ENCODE measurements at places on chromosomes 7 and 10.

- DNase-seq = no peak
Observed at GRCh38 chr7:70384024-70384423, 747.9 kb upstream of the GALNT17 start.

DNA sequence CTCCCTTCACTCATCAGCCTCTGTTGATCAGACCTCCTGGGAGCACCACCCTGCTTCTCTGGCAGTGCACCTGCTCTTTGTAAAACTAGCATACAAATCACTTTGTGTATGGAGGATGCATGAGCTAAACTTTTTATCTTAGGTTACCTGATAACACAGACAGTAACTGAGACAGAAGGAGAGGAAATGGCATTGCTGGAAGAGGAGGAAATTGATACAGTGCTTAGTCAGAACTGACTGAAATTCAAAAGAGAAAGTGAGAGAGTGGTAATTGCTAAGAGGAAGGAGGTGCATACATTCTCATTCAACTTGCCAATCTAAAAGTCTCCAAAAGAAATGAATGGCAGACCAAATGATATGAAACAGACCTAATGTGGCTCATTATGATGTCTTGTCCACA lies 1120.7 kb downstream of the GATA3 start:
- DNase-seq = no peak

DNA sequence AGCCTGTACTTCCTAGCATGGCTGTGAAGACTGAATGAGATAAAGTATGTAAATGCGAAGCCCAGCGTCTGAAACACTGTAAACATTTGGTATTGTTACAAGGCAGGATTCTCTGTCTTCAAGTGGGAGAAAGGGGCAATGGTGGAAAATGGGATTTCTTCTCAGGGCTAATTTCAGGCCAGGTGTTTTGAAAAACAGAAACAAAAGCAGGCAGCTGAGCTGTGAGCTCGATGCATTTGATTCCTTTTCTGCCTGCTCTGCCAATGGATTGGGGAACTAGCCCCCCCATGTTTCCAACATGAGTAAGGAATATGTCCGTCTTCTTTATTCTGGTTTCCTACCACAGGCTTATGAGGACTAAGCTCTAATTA lies 732.1 kb upstream of the AUTS2 start:
- DNase-seq = no peak

- no peak for DNase-seq
Observed at GRCh38 chr10:83585686-83586085, 553.6 kb upstream of the GHITM start.

GRCh38 chr7:91264046-91264923 lies at the start of gene FZD1:
Gene FZD1, plus strand, starts transcription at chr7:91264433. Its CDS starts 448 bp downstream, at chr7:91264881.
- no peak for DNase-seq

GRCh38 chr10:30436671-30437030 lies 2.7 kb downstream of the MAP3K8 start:
- DNase-seq = no peak

GRCh38 chr7:14859267-14859666 lies 43.3 kb downstream of the DGKB start:
- no peak for DNase-seq

GRCh38 chr10:132407243-132407746 lies 10.3 kb downstream of the PWWP2B start:
- no peak for DNase-seq

- no peak for DNase-seq
Observed at GRCh38 chr10:91680487-91680886, 47.6 kb upstream of the PPP1R3C start.

- no peak for DNase-seq
Observed at GRCh38 chr10:48599830-48600134, 5.1 kb downstream of the ARHGAP22 start.

GRCh38 chr10:101617102-101617823 lies 29.1 kb downstream of the DPCD start:
- no peak for DNase-seq

Measured in T-helper 22 cell (primary cell).